ENCODE measurements at places on chromosomes 3 and 15.
A peak's percentile ranks its signal among the peaks of the same experiment; 100 is the strongest.

GRCh38 chr3:4449043-4449805 is 17.8 kb downstream of the SUMF1 start:
- no peak for DNase-seq

DNA sequence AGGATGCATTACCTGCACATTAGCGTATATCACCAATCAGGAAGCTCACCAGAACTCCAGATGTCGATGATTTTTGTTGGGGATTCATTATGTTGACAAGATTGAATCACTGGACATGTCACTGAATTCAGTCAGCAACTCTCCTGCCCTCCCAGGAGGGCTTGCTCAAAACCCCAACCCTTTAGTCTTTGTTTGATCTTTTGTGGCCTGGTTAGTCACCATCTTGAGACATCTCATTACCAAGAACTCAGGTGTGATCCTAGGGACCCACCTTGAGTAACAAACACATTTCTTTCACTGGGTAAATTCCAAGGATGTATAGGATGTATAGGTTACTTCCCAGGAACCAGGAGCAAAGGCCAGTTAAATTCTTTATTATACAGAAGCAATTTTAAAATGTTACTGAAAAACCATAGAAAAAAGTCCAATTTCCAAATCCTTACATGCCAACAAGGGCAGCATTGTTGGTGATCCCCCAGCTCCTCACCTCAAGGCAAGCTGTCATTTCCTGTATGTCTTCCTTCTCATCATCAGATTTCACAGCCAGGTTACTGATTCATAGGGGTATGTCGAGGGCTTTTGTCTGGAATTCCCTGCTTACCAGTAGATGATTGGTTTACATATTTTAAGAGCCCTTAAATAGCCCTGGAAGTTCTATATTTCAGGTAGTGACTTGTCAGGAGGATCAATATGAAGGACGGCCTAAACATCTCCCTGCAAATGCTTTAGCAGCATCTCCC is 11.7 kb downstream of the SNRPN start:
- no peak for DNase-seq

DNA sequence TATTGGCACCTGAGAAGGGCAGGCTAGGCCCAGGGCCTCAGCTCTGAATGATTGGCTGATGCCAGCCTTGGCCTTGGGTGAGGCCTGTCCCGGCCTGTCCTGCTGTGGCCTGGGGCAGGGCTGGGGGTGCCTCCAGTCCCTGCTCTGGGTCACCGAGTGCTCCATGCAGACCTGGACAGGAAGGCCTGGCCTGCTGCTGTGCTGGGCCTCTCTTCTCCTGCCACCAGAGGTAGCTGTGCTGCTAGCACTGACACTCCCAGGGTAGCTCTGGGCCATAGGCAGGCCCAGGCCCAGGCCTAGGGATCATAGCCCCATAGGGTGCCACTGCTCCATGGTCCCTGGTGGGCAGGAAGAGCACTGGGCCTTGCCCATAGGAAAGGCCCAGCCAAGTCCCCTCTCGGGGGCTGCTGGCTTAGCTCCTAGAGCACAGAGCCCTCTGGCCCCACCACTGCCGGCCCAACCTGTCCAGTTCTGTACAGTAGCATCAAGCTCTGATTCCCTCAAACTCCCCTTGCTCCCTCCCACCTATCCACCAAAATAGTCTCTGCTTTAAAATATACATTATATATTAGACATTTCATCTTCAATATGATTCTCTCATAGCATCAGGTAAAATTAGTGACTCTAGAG is 18.2 kb downstream of the ABTB1 start:
- no peak for DNase-seq

GRCh38 chr3:10816019-10816862 is at the start of gene SLC6A11:
Gene SLC6A11, plus strand, starts transcription at chr3:10816228. Its CDS starts 38 bp downstream, at chr3:10816266.
- DNase-seq: peak; percentile 25

DNA sequence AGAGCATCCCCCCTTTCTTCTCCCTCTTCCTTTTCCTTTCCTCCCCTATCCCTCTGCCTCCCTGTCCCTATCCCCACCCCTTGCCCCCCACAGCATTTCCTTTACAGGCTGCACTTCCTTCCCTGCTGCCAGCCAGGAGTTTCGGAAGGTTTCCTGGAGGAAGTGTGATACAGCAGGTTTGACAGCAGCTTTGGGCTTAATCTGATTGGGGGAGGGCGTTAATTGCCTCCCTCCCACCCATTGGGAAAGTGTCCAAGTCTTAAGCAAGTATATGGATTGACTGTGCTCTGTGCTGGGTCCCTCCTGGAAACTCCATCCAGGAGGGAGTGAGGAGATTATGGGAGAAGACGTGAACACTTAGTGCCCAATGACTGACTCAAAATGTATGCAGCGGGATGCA is 1.8 kb downstream of the SCAMP5 start:
- DNase-seq: no peak

- DNase-seq: no peak
These were observed 251.9 kb downstream of the IGSF11 start for GRCh38 chr3:118782755-118783202.

DNA sequence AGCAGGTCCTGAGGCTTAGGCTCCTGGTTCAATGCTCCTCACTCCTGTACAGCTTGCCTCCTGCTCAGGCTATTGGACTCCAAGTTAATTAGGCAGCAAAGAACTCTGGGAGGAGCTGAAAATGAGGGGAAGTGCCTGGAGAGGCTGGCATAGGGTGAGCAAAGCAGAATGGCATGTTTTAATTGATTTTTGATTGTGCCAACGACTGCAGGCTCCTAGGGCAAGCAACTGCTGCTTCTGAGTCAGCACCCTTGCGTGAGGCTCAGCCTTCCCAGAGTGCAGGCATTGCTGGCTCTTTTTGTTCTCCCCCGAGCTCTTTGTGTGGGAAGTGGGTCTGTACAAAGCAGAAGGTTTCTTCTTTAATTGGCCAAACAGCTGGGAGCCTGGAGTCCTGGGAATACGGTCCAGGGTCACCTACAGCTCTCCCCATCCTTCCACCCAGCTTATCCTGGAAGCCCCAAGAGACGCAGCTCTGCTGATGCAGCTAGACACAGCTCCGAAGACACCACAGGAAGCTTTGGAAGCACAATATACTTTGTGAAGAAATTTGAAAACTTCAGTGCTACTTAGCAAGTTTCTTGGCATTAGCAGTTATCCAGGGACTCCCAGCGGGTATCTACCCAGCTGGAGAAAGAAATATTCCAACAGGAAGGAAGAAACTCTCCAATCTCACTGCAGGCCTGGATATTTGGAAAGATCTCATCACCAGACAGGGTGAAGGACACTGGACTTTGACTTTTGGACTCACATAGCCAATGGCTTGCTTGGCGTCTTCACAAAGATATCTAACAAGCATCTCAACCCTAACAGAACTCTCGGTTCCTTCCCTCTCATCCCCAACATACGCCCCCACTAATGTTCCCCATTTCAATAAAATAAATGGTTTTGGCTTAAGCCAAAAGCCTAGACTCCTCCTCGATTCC is 76.8 kb downstream of the BDH1 start:
- peak; percentile 31 for DNase-seq

- DNase-seq: peak; percentile 37
These were observed 48.7 kb downstream of the BFSP2 start for GRCh38 chr3:133448478-133449122.

DNA sequence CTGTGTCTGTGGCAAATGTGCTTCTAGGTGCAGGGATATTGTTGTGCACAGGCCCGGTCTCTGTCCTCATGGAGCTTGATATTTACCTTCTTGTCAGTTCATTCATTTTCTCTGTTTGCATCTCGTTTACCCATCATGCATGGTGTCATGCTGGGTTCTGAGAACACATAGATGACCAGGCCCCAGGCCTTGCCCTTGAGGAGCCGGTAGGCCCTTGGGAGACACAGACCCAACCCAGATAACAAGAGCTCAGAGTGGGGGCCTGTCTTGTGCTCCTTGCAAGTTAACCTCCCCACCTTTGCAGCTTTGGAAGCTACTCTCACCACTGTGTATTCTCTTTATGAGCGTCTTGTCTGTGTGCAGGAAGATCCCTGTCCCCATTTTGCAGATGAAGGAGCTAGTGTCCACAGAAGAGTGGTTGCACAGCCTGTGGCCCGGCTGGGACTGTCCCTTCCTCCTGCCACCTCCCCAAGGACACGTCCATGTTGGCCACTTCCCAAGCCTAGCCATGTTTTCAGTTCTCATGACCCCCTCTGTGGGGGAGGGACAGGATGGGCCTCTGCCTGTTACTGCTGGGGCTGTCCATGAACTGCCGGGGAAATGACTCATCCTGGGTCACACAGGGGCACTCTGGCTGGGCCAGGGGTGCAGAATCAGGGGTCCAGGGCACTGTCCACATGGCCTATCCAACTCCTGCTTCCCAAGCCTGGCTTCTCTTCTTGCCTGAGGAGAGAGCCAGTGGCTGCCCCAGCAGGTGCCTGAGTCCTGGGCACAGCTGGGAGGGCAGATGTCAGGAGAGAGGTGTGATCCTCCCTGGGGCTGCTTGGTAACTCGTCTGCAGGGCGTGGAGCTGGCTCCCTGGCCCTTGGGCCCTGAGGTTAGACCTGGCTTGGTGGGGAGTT is 3.4 kb downstream of the SNX33 start:
- no peak for DNase-seq

GRCh38 chr3:57733790-57734189 is 22.3 kb upstream of the SLMAP start:
- DNase-seq: no peak

- no peak for DNase-seq
These were observed 11.3 kb downstream of the MITF start for GRCh38 chr3:69750549-69750948.

- no peak for DNase-seq
These were observed 5.2 kb upstream of the CLK3 start for GRCh38 chr15:74610302-74610951.

GRCh38 chr15:72116731-72117485 is 1.0 kb downstream of the MYO9A start:
- peak; percentile 33 for DNase-seq

DNA sequence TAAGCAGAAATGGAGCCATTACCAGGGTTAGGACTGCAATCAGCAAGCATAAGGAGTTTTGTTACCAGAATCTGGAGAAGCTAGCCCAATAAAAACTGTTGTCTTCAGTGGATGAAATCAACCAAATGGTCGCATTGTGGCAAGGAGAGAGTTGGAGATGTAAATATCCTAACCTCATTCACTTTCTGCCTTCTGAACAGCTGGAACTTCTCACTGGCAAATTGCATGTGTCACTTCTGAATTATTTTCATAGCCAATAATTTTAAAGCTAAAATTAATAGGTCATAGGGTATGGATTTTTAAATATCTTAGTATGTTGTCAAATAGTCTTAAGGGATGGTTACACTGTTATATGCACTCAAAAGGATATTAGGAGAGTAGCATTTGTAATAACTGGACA is 121.6 kb downstream of the SUCNR1 start:
- no peak for DNase-seq

DNA sequence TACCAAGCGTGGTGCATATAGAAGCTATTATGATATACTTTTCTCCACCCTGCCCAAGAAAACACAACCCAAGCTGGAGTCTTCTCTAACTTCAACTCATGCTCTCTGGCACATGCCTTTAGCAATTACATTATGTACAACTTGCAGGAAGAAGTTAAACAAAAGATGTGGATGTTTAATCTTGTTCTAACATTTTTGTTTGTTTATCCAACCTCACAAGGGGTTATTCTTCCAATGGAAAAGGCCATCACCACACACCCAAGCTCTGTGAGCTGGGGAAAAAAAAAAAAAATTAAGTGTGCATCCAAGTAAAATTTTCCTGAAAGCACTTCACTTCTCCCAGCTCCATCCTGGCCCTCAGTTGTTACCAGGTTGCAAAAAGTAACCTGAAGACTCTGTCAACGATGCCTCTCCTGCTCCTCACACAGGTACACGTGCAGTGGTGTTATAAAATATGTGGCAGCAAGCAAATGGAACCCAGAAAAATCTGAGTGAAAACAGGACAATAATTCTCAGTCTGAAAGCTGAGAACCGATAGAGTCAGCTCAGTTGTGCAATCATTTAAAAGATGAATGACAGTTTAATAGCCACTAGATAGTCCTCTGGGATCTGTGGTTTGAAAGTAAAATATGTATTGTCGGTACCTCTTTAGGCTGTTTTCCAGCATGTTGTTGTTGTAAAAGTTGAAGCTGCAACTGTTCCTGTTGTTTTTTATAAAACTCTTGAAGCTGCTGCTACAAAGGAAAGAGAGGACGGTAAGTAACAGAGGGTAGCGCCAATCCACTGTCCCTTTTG is 531.4 kb downstream of the FOXP1 start:
- DNase-seq: no peak

DNA sequence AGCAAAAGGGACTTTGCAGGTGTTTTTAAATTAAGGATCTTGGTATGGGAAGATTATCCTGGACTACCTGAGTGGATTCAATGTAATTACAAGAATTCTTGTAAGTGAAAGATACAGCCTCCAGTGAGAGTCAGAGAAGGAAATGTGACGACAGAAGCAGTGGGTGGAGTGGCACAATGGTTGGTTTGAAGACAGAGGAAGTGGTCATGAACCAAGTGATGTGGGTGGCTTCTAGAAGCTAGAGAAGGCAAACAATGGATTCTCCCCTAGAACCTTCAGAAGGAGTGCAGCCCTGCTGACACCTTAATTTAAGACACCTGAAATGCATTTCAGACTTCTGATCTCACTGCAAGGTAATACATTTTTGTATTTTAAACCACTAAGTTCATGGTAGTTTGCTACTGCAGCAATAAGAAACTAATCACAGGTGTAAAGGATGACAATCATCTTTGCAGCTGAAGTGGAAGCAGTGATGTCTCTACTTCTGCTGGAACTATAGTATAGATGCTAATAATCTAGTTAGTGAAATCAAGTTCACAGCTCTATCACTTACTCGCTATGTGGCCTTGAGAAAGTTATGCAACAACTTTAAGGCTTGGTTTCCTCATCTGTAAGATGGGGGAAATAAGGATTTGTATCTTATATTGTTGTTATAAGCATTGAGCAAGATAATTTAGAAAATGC is 403.4 kb upstream of the SUCLG2 start:
- DNase-seq: no peak

GRCh38 chr15:97144377-97144711 is 813.8 kb downstream of the NR2F2 start:
- DNase-seq: peak; percentile 45

DNA sequence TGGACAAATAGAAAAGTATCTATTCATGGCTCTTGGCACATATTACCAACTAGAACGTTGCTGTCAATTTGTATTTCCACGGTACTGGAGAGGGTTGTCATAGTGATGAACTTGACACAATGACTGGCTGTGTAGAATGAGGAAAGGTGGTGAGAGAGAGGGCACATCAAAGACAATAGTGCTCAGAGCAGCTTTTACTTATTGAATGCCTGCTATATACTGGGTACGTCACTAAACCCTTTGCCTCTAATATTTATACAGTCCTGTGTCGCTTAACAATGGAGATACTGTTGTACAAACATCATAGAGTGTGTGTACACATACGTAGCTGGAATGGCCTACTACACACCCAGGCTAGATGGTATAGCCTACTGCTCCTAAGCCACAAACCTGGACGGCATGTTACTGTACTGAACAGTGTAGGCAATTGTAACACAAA is 8.3 kb downstream of the TMPRSS7 start:
- DNase-seq: no peak
